Retinal pigment epithelial cell (primary cell): ENCODE measurements at places on chromosomes 3 and 15.

- DNase-seq = peak; percentile 72
Measured at GRCh38 chr3:12758025-12758781, 856 bp downstream of the TMEM40 start.

- DNase-seq = no peak
Measured at GRCh38 chr3:29370476-29371420, 89.9 kb downstream of the RBMS3 start.

DNA sequence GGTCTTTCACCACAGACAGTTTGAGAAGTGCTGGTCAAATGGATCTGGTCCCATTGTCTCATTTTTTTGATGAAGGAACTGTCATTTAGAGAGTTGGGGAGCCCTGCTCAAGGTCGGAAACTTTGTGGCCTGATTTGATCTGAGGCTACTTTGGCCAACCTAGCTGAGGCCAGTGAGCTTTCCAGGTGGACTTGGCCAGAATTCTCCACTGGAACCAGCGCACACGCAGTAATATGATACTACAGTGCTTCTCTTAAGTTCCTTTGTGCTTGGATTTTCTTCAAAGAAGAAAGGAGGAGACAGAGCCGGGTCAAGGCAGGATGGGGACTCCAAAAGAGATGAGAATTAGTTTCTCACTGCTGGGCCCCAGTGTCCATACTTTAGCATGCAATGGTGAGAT, 50.5 kb downstream of the CCNB2 start:
- no peak for DNase-seq

DNA sequence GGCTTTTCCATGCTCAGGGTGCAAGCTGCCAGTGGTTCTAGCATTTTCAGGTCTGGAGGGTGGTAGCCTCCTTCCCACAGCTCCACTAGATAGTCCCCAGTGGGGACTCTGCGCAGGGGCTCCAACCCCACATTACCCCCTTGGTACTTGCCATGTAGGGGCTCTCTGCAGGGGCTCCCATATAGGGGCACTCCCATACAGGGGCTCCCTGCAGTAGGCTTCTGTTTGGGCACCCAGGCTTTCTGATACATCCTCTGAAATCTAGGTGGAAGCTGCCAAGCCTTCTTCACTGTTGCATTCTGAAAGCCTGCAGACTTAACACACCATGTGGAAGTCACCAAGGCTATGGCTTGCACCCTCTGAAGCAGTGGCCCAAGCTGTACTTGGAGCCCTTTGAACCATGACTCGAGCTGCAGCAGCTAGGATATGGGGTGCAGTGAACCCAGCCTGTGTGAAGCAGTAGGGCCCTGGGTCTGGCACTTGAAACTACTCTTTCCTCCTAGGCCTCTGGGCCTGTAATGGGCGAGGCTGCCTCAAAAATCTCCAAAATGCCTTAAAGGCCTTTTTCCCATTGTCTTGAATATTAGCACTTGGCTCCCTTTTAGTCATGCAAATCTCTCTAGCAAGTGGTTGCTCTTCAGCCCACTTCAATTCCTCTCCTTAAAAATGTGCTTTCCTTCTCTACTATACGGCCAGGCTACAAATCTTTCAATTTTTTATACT, 96.4 kb downstream of the TPRA1 start:
- no peak for DNase-seq

DNA sequence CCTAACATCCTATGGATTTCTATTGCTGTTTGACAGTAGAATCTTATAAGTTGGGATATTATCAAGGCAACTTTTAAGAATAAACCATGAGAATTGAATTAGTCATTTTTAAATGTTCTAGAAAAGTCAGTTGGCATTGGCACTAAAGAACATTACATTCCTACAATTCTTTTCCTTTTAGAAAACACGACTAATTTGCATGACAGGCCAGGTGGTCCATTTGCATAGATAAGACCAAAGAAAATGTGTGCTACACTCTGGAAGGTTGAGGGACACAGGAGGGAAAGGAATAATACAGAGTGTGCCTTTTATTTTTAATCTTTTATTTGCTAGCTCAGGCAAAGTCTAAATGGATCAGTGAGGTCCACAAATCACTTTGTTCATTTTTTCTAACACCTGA, 962.3 kb downstream of the EPHA3 start:
- DNase-seq = no peak

GRCh38 chr3:183823963-183824362, 1.4 kb downstream of the MAP6D1 start:
- no peak for DNase-seq

GRCh38 chr3:71299160-71299559, 284.4 kb downstream of the FOXP1 start:
- no peak for DNase-seq

GRCh38 chr15:30038667-30039523, 43.9 kb upstream of the GOLGA8J start:
- no peak for DNase-seq

DNA sequence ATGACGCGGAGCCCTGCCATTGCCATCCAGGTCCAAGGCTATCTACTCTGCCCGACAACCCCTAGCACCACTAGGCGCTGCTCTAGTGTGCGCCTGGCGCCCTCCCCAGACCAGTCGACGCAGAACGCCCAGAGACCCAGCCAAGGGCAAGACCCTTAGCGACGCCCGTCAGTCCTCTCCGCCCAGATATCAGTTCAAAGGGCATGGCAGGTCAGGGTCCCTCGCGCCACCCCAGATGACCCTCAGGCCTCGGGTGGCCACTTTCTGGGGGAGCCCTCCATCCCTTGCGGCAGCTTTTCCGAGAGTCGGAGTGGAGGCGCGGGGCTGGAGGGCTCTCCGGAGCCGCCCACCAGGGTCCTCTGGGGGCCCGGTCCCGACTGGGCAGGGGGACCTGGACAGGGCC, 371 bp upstream of the CLSTN2 start:
- peak; percentile 61 for DNase-seq

- peak; percentile 55 for DNase-seq
Measured at GRCh38 chr3:187066228-187066995, 72.9 kb downstream of the RPL39L start.

- DNase-seq = no peak
Measured at GRCh38 chr3:85672761-85673160, 714.0 kb downstream of the CADM2 start.

DNA sequence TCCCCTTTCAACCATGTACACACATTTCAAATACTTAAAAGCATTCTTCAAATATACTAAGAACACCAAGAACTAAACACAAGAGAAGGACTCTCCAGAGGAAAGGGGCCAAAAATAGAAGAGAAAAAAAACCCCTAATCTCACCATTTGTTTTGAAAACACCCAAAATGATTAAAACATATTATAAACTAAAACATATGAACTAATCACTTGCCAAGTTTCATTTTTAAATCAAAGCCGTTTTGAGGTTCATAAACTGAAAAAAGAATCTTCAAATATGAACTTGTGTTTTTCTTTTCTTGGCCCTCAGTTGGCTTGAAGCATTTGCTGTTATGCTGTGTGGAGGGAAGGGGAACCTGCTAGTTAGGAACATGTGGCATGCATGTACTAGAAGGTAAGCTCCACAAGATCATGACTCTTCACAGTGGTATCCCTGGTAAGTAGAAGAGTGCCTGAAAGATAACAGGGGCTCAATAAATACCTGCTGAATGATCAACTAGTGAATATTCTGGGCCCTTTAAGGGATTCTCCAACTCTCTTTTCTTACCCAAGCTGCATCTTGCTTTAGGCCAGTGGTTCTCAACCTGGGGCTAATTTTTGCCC, 224.5 kb downstream of the TIGIT start:
- DNase-seq = no peak
